Fibroblast of villous mesenchyme (primary cell): ENCODE measurements at places on chromosomes 2 and 18. TPM values are rescaled to one million over a fixed set of nuclear protein-coding genes. Genes with fewer than 3 reads are reported as not detected.
A peak's percentile ranks its signal among the peaks of the same experiment; 100 is the strongest.

GRCh38 chr2:35428548-35428947 lies 927.0 kb upstream of the CRIM1 start:
- DNase-seq: no peak

- no peak for DNase-seq
Observed at GRCh38 chr2:43106559-43107527, 119.6 kb downstream of the ZFP36L2 start.

DNA sequence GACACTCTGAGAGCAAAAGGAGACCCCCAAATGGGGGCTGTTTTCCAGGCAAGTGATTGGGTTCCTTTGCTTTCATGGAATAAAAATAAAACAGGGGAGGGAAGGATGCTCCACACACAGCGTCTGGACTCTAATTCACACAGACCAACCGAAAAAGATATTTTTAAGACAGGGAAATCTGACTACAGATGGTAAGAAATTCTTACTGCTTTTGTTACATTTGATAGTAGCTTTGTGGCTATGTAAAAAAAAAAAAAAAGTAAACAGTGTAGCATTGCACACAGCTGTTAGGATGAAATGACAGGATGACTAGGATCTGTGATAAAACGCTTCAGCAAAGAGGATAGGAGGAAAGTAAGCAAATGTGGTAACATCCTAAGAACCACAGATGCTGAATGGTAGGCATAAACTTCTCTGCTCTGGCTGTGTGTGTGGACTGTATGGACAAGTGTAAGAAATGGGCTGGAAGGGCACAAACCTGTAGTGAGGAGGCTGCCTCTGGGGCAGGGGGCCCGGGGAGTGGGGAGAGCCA lies 207.6 kb downstream of the ANAPC1 start:
- peak; percentile 70 for DNase-seq

- no peak for DNase-seq
Observed at GRCh38 chr2:33672389-33672788, 73.3 kb upstream of the FAM98A start.

GCG gene
- not detected in 2 replicates for total RNA-seq

MAT2A gene
- total RNA-seq: 113 and 124 TPM in 2 replicates

DGKD gene
- total RNA-seq: 10.0 and 16.0 TPM in 2 replicates

- DNase-seq: no peak
Observed at GRCh38 chr2:157890969-157891642, 15.0 kb upstream of the ACVR1 start.

ZC3H6 gene
- total RNA-seq: 2.3 and 3.0 TPM in 2 replicates

- DNase-seq: no peak
Observed at GRCh38 chr2:127662937-127663565, 12.3 kb downstream of the LIMS2 start.

- peak; percentile 61 for DNase-seq
Observed at GRCh38 chr18:59180150-59180845, 39.7 kb upstream of the GRP start.

DNA sequence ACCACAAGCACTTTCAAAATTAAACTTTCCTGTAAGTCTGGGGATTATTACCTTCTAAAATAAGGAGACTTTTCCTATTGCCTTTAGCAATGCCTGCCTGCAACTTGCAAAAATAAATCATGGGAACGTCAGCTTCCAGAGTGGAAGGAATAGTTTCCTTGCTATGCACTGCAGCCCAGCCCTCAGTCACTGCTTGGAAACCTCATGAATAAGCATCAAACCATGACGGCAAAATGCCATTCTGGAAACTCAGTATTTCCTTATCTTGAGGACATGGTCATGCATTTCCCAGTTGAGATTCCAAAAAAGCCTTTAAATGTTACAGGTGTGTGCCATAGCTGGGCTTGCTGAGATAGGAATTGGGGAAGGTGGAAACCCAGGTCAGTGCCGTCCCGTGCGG lies 84.2 kb upstream of the OTOS start:
- DNase-seq: peak; percentile 19
